Stimulated activated CD4-positive, alpha-beta T cell treated with anti-CD3 and anti-CD28 coated beads, Interleukin-1b, Interleukin-23, amount 100 ng/mL, for 1 hour (primary cell): ENCODE measurements at places on chromosomes 2 and 18.

DNA sequence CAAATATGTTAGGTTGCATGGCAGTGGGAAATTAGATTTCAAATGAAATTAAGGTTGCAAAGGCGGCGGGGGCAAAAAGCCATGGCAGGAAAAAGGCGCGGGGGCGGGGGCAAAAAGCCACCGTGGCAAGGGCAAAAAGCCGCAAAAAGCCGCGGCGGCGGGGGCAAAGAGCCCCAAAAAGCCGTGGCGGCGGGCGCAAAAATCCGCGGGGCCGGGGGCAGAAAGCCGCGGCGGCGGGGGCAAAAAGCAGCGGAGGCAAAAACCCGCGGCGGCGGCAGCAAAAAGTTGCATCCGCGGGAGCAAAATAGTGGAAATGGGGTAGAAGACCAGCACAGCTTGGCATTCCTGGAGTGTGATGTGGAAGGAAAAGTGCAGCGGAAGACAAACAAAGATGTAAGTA, 417.1 kb downstream of the ANKRD30B start:
- DNase-seq, result no peak

- DNase-seq, result no peak
These were observed 30.4 kb downstream of the EPAS1 start for GRCh38 chr2:46327627-46328026.

GRCh38 chr18:74251297-74252038, 40.3 kb downstream of the CYB5A start:
- no peak for DNase-seq

DNA sequence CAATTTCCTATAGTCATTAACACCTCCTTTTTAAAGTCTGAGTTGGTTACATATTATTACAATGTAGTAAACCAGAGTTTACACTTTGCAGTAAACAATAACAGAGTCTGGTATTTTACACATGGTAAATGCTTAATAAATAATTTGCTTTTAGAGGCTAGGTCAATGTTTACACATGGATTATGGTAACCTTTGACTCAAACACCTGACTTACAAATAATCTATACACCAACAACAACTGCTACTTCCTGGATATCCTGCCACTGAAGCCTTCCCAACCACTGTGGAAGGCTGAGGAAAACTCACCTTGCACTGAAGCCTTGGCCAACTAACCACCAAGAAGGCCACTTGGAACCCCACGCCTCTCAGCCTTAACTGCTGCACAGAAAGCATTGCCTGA, 5.4 kb downstream of the ALS2 start:
- no peak for DNase-seq

- DNase-seq, result no peak
These were observed 118.4 kb downstream of the LNPK start for GRCh38 chr2:175883586-175884194.

DNA sequence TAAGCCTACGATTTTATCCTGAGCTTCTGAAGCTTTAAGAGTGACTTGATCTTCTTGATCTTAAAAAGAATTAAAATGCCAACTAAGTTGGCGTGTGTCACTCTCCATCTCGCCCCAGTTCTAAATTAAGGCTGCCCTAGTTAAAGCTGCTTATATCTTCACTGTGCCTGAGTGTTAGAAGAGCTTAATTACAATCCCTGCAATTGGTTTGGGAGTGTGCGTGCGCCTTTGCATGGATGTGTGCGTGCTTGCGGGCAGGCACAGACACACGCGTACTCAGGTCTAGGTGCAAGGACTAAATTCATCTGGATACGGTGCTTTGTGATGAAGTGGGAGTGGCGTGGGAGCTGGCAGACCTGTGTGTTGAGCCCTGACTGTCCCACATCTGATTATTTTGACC, 201.5 kb downstream of the FAM210A start:
- DNase-seq, result no peak

GRCh38 chr2:151032741-151033191, 228.9 kb downstream of the RBM43 start:
- no peak for DNase-seq

DNA sequence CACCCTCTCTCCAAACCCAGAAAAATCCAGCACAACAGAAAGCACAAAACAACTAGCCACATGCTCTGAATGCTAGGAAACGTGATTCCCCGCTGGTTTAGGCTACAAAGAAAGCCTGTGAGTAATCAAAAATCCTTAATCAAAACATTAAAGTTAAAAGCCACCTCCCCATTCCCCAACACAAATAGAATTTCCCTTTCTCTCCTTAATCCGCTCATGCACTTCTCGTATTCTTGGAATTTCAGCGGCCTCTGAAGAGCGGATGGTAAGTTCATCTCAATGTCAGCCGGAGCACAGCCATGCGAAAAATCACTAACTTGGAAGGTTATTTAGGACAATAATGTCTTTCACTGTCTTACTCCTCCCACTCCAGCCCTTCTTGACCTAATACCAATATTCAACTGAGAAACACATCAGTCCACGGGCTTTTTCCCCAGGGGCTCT, 126.7 kb downstream of the OSBPL1A start:
- DNase-seq, result no peak

- no peak for DNase-seq
These were observed 49.7 kb downstream of the RIF1 start for GRCh38 chr2:151459358-151459757.

- DNase-seq, result no peak
These were observed 19.0 kb upstream of the CCNYL1 start for GRCh38 chr2:207692206-207693065.

- DNase-seq, result no peak
These were observed 9.8 kb downstream of the ARHGAP25 start for GRCh38 chr2:68744366-68744912.

GRCh38 chr2:102122115-102122514, 20.4 kb upstream of the IL1R1 start:
- DNase-seq, result no peak

DNA sequence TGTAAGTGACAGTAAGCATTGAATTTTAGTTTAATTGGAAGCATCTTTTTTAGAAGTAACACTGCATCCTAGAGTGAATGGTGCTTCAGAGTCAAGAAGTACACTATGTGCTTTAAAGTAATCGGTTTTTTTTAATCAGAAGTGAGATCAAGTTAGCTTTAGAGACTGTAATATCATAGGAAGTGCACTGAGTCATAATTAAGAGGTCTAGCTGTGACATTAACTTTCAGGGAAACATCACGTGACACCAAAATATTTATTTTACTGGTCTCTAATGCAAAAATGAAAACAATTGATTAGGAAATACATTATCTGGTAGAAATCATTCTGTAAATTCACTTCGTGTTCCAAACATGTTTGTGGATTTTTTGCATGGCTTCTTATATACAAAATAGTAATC, 55.3 kb upstream of the KYNU start:
- DNase-seq, result no peak

GRCh38 chr2:229996320-229996719, 72.4 kb downstream of the SLC16A14 start:
- no peak for DNase-seq

DNA sequence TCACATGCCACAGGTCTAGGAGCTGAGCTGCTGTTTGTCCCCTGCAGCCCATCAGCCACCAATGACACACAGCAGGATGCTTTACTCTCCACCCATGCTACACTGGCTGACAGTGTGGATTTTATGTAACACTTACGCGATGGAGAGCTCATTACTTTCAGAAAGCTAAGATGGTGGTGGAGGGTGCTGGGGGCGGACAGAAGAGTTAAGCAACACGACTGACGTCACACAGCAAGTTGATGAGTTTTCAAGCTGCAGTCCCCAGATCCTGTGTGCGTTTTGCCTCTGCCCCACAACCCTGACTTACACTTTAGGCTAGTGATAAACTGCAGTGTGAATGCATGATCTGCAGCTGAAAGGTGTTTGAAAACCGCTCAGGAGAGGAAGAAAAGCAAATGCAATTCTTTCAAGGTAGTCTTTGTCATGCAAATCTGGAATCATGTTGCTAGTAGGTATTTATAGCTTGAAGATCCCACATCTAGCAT, 42.4 kb downstream of the MRPS5 start:
- DNase-seq, result no peak

DNA sequence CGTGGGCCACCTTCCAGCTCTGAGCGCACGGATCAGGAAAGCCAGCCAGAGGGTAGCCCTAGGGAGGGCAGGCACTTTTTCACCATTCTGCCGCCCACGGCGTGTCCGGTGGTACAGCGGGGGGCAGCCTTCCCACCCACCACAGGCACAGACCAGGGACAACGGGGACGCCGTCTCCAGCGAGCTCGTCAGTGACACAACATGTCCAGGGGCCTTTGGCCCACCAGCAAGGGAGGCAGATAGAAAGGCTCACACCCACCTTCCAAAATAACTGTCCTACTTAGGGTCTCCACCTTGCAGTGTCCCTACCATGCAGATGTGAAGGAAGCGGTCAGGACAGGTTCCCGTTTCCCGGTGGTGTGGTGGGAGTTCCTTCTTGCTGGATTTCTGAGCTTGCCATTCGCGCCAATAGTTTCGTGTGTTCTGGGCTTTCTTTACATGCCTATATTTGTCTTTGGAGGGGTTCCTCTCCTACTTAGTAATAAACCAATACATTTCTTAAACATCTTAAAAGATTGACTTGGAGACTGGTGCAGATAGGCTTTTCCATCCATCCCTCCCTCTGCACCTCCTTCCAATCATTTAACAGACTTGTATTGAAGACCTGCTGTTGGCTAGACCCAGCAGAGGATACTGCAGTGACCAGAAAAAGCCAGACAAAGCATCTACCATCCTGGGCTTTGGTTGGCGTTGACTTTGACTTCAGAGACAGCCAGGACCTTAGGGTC, 872 bp downstream of the ASB1 start:
- no peak for DNase-seq

- DNase-seq, result no peak
These were observed 111.6 kb downstream of the AGAP1 start for GRCh38 chr2:235605312-235606003.

GRCh38 chr2:181198183-181198864, 217.9 kb downstream of the UBE2E3 start:
- DNase-seq, result no peak

DNA sequence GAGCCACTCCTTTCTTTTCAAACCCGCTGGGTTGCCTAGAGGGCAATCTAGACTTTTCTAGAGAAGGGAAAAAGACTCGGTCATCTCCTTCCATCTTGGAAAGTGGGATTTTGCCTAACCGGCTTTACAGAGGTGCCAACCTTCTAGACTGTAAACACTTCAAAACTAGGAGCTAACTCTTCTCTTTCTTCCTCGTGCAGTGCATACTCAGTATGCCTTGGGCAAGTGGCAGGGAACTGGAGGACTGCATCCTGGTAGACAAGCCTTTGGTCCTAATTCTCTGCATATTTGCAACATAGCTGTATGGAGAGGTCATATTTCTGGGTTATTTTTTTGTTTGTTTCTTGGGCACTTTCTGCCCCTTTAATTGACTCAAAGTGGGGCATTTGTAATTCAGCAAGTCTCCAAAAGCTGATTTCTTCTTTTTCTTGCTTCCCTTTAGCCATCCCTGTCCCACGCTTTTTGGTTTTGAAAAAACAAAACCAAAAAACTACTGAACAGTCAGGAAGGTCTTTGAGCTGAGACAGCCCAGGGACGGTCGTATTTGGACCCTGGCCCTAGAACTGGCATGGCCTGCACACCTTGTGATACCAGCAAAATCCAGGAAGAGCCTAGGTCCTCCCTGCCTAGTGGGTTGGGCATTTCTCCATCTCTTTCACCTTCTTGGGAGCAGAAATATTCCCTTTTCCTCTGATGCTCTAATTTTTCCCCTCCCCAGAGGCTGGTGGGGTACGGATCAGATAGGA, 5.8 kb upstream of the GATA6 start:
- no peak for DNase-seq

DNA sequence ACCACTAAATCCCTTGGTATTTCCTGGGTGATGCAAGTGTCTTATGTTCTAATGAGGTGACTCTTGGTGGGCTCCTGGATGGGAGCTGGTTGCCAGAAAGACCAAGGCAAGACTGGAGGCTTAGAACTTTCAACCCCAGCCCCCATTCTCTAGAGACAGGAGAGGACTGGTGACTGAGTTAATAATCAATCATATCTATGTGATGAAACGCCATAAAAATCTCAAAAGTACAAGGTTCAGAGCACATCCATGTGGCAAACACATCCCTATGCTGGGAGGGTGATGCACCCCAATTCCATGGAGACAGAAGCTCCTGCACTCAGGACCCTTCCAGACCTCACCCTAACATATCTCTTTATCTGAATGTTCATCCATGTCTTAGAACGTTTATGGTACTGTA, 139.5 kb upstream of the LINC00305 start:
- no peak for DNase-seq

DNA sequence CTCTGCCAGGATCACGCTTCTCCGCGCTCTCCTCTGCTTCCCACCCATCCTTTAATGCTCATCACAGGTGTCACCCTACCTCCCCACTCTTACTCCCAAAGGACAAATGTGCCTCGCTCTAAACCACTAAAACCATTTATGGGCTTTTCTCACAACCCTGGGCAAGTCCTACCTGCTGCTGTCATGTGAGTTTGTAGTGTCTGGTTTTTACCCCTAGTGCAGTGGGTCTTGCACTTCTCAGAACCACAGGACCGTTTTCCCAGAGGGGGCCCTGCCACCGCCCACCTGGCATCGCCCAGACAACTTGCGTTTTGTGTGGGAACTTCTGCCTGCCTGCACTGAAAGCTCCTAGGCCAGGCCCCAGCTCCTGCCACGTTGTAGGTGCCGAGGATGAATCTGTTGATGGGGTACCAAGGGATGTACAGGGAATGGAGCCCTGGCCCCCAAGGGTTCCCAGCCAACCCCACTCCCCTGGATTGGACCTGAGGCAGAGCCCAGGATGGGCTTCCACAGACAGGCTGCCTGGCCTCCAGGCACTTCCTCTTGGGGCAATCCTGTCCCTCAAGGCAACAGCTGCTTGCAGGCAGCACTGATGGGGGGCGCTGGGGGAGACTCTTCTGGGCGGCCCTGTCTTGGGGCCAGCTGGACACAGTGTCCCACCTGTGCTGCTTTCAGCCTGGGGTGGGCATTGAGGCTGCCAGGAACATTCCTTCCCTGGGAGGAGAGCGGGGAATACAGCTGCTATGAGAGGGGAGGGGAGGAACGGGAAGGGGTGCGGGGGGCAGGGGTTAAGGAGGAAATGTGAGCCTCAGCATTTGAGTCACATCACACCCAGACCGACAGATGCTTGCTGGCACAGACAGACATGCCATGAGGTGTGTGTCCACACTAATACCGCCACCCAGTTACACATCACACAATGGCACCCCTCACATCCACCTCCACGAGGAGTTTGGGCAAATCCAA, 176.3 kb downstream of the ZFP36L2 start:
- DNase-seq, result no peak

GRCh38 chr2:168671932-168672331, 130.5 kb upstream of the NOSTRIN start:
- DNase-seq, result no peak

- DNase-seq, result no peak
These were observed 187.3 kb downstream of the SNTG2 start for GRCh38 chr2:1137913-1138391.
